Foreskin fibroblast (primary cell): ENCODE measurements at places on chromosomes 12 and 14.
A peak's percentile ranks its signal among the peaks of the same experiment; 100 is the strongest.

DNA sequence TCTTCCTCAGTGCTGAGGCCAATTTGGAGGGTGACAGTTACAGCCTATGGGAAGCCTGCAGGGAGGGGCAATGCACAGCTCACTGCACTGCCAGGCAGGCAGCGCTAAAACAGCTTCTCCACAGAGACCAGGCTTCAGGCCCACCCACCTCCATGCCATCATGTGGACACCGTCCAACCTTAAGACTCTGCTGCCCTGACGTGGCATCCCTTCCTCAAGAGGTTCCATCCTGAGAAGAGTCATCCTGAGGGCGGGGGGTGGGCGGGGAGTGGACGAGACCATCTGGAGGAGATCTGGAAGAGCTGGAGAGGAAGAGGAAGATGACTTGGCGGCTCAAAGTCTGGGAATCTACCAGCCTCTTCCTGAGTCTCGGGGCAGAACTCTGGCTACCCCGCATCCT, 8.4 kb upstream of the ACVRL1 start:
- peak; percentile 88 for DNase-seq

DNA sequence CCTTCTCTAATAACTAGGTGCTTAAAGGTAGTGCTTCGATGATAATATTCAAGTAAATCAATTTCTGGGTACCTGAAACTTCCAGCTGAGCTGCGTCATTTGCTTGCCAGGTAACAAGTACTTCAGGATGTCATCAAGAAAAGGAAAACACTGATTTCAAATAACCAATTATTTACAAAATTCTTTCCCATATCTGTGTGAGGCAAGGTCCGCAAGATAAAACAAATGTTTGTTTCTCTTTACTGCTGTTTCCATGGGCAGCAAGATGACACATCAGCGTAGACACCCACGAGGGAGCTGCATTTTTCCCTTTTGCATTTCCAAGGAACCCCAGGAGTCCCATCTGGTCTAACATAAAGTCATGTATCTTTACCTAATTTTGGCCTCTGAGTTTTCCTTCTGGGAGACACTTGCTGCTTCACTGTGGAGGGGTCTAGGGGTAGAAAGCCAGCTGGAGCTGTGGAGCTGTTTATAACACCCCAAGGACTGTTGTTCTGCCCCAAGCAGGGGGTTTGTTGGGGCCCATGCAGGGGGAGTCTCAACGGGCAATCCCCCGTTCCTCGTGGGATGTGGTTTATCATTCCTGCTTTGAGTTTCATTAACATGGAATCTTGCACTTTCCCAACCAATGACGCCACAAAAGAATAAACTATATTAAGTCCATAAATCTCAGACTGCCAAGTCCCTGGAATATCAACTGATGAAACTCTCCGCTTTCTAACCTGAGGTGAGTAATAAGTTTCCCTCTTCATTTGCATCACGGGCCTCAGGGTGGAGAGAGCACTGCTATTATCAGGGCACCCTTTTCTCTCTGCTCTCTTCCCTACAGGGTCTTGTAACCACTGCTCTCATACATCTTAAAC, 112.8 kb upstream of the PELI2 start:
- peak; percentile 21 for DNase-seq

DNA sequence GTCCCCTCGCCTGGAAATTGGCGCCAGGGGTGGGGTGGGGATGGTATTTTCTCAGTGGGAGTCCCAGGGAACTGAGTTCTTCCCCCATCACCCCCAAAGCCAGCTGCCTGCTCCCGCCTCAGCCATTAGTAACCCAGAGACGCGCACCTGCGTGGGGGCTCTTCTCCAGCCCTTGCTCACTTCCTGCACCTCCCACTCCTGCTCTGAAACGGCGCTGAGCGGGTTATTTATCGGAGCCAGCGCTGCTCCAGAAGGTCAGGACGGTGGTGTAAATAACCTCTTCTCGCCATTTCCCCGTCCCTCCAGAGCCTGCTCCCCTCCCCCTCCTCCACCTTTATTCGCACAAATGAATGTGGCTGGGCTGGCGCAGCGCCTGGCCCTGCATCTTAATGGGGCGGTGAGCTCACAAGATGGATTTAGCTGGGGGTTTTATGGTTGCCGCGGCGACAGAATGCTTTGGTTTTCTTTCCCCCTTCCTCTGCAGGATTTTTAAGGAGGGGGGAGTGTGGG, 12.2 kb downstream of the GPR84 start:
- peak; percentile 86 for DNase-seq

DNA sequence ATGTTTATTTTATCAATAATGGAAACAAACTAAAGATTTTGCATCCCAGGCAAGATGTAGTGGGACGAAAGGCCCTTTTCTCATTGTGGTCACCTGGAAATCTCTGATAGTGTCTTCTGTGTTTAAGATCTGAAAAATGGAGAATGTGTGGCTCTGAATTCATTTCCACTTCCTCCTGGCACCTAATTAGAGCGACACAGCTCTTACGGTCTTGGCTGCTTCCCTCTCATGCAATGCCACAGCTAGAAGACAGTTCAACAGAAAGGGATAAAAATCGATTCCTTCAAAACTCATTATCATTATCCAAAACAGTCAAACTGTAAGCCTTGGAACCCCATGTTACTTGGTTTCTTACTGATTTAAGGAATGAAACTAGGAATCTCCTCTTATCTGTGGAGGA, 9.3 kb downstream of the ST8SIA1 start:
- no peak for DNase-seq

GRCh38 chr14:98555440-98555839, 716.6 kb downstream of the BCL11B start:
- DNase-seq: no peak

- peak; percentile 14 for DNase-seq
Measured at GRCh38 chr14:95774265-95775160, 60.6 kb upstream of the TCL1A start.

GRCh38 chr12:45368841-45369489, 153.1 kb downstream of the ANO6 start:
- peak; percentile 88 for DNase-seq

DNA sequence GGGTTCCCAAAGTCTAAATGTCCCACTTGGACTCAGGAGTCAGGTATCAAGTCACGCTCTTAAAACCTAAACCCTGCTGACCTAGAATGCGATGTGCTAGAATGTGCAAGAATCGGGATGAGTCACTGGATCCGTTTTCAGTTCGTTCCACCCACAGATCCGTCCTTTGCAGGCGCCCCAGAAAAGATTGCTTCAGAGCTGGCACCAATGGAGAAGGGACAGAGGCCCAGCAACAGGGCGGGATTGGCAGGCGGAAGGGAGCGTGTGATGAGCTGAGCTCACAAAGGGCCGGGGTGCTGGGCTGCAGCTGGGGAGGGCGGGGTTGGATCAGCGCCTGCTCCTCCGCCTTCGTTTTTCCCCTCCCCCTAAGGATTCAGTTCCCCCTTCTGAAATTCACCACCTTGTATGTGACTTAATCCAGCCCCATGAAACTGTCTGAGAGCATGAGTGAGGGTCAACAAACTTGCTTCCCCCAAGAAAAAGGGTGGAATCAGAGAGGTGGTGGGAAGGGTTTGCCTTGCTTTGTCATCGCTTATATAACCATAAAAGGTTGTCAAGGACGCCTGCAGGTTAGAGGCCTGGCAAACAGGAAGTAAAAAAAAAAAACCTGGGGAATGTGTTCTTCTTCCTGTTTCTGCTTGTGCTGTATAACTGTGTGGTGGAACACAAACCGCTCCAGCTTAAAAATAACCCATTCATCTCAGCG, 2.8 kb upstream of the UBC start:
- peak; percentile 100 for DNase-seq

- no peak for DNase-seq
Measured at GRCh38 chr14:74622257-74622656, 10.2 kb upstream of the LTBP2 start.

- no peak for DNase-seq
Measured at GRCh38 chr14:102539544-102540314, 30.2 kb upstream of the ANKRD9 start.

GRCh38 chr14:23413681-23414080, 5.6 kb upstream of the MYH6 start:
- no peak for DNase-seq

GRCh38 chr12:70106347-70106746, 136.9 kb upstream of the CNOT2 start:
- DNase-seq: no peak

DNA sequence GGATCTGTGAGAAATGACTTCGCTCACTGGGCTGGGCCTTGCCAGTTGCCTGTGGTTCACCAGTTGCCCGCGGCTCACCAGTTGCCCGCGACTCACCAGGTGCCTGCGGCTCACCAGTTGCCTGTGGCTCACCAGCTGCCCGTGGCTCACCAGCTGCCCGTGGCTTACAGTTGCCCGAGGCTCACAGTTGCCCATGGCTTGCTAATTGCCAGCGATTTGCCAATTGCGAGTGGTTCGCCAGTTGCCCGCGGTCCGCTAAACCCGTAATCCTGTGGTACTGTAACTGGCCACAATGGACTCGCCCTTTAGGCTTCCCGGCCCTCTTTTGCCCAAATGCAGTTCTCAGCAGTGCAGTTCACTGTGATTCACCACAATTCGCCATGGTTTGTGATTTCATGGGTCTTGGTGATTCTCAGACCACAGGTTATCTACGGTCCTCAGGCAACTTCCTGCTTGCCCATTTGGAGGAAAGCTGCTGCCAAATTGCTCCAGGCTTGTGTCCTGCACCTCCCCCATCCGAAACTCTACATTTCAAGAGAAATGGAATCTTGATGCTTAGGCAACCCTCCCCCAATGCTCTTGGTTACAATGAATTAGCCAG, 15.0 kb upstream of the MEG3 start:
- no peak for DNase-seq

DNA sequence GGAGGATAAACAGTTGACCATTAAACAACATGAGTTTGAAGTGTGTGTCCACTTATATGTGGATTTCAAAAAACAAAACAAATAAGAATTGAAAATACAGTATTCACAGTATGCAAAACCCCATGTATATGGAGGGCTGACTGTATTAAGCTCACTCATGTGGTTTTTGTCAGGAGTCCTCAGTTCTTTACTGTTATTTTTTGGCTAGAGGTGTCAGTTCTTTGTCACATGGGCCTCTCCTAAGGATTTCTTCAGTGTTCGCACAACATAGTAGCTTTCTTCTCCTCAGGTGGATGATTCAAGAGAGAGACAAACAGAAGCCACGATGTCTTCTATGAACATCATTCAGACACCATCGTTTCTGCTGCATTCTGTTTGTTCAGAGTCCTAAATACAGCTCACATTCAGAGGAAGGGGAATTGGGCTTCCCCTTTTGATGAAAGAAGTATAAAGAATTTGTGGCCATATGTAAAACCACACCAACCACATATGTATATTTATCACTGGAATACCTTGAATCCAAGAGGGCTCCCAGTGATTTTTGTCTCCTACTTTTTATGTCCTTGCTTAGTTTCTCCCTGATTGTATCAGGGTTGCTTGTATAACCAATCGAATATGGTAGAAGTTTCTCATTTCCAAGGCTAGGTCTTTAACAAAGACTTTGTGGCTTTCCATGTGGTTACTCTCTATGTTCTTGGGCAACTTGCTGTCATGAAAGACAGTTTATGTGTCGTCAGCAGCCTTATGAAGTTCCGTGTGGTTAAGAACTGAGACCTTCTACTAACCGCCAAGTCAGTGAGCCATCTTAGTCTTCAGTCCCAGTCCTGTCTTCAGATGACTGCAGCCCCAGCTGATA, 18.9 kb downstream of the MNAT1 start:
- no peak for DNase-seq

DNA sequence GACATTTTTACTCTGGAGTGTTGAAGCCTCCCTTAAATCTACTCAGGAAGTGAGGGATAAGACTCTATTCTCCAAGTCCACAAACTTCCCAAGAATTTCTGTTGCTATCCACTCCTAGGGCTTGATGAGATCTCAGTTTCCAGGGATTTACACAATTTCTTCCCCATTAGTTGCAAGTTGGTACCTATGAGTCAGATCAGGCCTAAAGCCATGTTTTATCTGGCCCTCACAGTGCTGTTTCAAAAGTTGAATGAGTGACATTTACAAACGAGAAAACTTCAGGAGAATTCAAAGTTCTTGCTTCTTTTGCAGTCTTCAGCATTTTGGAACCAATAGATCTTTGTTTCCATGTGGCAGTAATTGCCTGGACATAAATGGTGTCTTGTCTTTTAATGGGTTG, 156.4 kb upstream of the SYT10 start:
- no peak for DNase-seq

DNA sequence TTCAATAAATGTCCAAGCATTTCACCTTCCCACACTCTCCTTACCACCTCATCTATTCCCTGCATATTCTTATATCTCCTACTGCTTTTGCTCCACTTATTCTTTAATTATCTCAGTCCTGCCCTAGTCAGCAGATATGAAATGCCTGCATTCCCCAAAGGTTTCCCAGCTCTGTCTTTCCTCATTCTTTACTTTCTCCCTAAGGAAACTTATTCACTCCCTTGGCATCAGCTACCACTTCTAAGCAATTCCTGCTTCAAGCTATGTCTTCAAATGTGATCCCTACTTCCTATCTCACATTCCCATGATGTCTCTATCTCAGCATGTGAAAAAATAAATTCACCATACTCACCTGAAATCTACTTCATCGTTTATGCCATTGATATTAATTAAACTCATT, 111.8 kb downstream of the CAPZA3 start:
- DNase-seq: no peak

- no peak for DNase-seq
Measured at GRCh38 chr14:41490323-41490722, 116.4 kb upstream of the LRFN5 start.
